ENCODE measurements at places on chromosomes 2 and 18.
A peak's percentile ranks its signal among the peaks of the same experiment; 100 is the strongest.

DNA sequence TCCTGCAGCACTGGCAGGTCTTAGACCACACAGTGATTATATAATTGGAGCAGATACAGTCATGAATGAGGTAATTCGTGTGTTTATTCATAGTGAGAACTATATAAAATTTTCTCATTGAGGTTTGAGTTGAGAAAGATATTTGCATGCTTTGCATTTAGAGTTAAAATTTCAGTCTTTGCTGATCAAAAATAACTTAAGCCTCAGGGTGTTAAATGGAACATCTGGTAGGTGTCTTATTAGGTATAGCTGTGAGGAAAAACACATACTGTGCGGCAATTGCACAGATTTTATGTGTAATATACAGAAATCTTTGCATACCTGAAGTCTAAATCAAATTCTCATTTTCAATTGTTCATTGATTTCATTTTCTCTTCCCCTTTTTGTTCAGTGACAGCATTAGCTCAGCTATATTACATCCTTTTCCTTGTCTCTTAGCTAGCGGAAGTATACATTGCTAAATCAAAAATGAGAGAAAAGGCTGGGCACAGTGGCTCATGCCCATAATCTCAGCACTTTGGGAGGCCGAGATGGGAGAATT lies 21.2 kb downstream of the GORASP2 start:
- DNase-seq, result no peak

DNA sequence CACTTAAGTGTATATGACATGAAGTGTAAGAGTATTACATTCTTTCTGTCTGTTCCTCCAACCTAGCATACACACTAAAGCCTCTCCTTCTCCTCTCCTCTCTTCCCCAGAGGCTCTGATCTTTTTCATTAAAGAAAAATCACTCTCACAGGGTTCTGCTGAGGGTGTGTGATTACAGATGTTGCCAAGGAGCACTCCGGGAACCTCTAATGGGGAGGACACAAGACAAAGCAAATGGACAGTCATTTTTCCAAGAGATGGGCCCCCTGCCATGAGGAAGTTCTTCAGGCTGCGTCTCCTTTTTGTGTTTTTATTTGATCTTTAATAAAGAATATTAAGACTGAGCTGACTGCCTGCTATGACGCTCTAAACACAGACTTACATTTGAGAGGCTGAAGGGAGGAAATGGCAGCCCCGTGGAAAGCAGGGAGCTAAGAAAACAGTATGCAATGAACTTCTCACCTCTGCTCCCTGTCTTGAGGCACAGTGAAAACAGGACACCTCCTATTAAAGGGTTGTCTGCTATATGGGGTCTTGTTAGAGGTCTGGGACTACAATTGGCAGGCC lies 578.1 kb downstream of the PIK3C3 start:
- no peak for DNase-seq

DNA sequence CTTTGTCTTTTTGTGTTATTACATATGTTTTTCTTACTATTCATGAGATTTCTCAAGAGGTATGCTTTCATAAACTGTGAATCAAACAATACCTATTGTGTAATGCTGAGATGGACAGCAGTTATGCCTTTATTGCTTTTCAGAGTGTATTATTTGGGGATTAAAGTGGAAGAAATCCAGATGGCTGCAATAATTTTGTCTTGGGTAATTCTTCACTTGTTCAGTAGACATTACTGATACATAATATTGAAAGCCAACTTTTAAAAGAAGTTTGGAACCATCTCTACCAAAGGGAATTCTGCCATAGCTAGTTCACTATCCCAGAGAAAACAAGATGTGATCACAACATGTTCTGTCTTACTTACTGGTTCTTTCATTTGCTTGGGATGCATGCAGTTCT lies 253.4 kb upstream of the ZSWIM2 start:
- DNase-seq, result no peak

- no peak for DNase-seq
These were observed 203.3 kb downstream of the PTGR3 start for GRCh38 chr18:75005626-75006025.

DNA sequence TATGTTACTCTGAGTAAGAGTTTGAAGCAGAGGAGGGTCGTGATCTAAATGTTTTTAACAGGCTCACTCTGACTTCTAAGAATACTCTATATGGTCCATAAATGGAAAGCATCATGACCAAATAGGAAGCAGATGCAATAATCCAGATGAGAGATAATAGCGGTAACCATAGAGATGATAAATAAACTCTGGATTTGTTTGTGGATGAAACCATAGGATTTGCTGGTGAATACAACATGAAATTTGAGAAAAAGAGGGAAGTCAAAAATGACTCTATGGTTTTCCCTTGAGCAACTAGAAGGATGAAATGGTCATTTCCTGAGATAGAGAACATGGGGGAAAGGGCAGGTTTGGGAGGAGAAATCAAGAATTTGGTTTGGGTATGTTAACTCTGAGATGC lies 3.9 kb downstream of the HEATR5B start:
- no peak for DNase-seq

DNA sequence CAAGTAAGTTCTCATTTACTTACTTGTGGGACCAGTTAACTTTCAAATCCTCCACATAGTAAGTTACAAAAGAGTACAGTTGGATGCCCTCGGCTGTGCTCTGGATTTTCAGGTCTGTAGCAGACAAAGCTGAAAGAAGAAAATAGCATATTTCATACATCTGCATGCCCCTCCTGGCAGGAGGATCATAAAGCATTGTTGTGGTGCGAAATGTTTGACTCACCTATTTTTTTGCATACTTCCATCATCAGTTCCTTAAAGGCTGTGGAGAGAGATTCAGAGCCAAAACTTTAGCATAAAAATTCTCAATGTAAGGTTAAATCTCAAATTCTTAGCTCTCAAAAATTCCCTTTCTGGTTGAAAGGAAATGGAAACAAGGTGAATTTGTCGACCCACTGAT lies 70.8 kb upstream of the LPIN2 start:
- DNase-seq, result no peak

GRCh38 chr2:206981739-206982340 lies 42.5 kb downstream of the CPO start:
- DNase-seq, result peak; percentile 81

- DNase-seq, result no peak
These were observed 33.1 kb downstream of the MBD2 start for GRCh38 chr18:54191352-54191751.

GRCh38 chr18:8402237-8402636 lies 207.0 kb upstream of the RAB12 start:
- no peak for DNase-seq

DNA sequence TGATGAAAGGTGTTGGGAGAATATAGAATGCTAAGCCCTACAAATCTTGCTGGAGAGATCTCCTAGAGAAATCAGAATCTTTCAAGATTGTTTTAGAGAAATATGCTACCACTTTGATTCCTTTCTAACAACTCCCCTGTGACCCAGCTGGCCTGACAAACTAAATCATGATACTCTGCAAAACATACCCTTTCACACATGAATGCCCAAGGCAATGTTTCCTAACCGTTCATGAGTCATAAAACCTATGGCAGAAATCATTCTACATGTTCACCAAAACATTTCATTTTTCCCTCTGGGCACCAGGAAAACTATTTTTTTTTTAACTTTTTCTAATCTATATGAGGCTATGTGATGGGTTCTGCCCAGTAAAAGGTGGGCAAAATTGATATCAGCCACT lies 77.8 kb upstream of the SETBP1 start:
- no peak for DNase-seq

DNA sequence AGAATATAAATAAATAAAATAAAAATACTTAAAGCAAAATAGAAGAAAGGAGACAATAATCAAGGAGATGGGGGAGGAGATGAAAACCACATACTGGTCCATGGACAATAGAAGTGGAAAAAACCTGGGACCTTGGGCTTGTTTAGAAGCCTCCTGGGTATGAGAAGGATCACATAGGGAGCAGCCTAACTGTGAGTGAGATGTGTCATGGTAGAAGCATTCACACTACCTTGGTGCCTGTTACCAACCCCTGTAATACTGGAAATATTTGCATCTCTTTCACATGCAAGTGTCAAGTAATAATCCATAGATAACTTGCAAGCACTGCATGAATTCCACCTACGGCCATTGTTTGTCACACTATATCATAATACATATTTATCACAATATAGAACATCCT lies 23.2 kb upstream of the RNF103 start:
- no peak for DNase-seq

DNA sequence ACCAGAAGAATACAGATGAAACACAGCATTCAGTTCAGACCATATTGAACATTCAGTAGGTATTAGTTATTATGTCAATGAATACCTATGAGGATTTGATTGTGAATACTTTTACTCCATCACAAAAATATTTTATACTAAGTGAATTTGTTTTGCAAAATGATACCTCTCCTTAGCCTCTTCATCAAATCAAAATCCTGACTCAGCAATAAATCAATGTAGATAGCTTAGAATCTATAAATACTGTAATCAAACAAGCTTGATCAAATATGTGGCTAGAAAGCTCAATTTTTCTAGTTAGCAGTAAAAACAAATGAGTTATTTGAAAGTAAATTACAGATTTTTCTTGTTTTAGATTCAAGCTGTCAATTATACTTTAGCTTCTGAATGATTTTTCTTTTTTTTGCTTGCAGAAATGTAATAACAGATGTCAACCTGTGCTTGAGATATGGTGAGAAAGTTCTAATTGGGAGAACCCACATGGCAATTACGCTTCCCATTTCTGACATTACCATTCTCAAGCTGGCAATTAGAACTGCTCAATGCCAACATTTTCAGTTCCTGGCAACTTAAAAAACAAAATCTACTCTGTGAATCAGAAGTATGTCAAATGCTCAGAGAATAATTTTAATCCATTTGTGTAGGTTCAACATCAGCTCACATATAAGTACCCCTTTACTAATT lies 109.6 kb downstream of the PRELID3A start:
- no peak for DNase-seq

DNA sequence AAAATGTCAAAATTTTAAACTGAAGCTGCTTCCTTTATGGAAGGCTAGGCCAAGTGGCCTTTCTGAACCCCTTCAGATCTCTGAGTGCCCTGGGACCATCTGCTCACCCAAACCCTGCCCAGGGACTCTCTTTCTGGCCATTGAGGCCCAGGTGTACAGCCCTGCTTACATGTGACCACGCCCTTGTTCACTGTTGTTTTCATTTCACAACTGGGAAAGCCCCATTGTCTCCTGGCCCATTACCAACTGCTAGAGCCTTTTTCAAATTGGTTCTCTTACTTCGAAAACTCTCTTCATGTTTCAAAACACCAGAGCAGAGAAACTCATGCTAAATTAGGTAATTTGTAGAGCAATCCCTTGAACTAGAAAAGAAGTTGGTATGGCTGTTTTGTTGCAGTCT lies 219.5 kb upstream of the TANK start:
- no peak for DNase-seq

GRCh38 chr2:65367524-65367923 lies 64.9 kb downstream of the SPRED2 start:
- DNase-seq, result peak; percentile 97

GRCh38 chr18:68301441-68301840 lies 413.5 kb downstream of the TMX3 start:
- no peak for DNase-seq

GRCh38 chr18:45456090-45457021 lies 158.9 kb upstream of the SLC14A2 start:
- no peak for DNase-seq

GRCh38 chr18:79720359-79720733 lies 40.7 kb downstream of the CTDP1 start:
- peak; percentile 8 for DNase-seq

GRCh38 chr2:106314444-106314843 lies 120.3 kb upstream of the UXS1 start:
- no peak for DNase-seq

DNA sequence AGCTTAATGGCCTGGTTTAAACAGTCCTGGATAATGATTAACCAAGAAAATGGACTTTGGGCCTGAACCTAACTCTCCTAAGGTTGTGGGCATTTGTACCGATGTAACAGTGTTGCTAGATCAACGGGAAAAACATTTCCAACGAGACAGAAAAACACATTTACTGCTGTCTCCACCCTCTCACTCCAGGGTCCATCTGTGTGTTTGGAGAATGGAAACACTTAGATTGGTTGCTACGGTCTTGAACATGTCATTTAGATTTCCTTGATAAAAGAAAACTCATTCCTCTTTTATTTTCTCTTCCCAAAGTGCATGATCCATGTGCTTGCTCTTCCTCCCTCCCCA lies 88.0 kb downstream of the SOCS6 start:
- DNase-seq, result no peak

GRCh38 chr2:32756074-32756727 lies 128.4 kb downstream of the TTC27 start:
- no peak for DNase-seq

GRCh38 chr2:96970910-96971309 lies 15.5 kb downstream of the FAM178B start:
- DNase-seq, result no peak

GRCh38 chr2:121502781-121503180 lies 27.9 kb upstream of the RNU4ATAC start:
- DNase-seq, result no peak

GRCh38 chr2:18273205-18273604 lies 287.2 kb downstream of the RDH14 start:
- DNase-seq, result no peak

DNA sequence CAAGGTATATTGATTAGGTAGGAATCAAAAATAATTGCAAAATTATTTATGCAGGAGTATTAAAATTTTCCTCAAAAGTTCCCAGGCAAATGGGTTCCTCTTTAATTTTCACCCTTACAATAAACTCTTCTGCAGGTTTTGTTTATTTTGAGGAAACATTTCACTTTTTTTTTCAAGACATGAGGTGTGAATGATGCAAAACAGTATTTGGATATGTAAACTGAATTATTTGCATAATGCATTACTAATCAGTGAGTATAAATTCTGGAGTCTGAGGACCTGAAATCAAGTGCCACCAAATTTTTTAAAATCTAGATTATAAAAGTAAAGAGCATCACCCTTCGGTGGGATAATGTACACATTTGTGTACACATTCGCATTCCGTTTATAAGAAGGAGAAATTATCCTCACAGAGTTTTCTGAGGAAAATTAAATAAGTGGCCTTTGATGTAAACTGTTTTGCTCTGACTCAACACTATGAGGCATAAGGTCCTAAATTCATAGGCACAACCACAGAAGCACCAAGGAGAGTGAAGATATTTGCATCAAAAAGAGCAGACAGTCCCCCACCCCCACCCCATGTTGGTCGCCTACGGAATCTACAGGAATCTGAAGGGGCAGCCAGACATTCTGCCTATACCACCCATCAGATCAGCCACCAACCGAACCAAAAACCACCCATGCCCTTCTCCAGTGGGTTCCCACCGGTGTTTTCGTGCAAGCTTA lies 33.1 kb downstream of the BCL11A start:
- peak; percentile 78 for DNase-seq

DNA sequence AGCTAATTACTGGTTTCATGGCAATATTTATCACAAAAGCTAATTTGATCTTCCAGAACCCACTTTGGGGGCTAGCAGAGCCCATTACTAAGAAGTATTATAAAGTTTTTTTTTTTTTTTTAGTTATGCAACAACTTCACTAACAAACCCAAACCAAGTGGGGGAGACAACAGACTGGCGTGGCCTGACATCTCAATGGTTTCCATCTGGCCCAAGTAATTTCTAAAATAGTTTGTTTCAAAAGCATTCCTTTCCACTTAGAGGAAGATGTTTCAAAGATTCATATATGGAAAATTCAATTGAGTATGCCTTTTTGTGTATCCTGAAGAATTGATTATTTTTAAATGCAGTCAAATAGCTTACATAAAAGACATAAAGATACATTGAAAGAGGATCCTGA lies 367.1 kb downstream of the HRH4 start:
- DNase-seq, result peak; percentile 35

Measured in fibroblast of skin of right biceps (primary cell).